ENCODE measurements at places on chromosomes 16 and 17.
A peak's percentile ranks its signal among the peaks of the same experiment; 100 is the strongest.

DNA sequence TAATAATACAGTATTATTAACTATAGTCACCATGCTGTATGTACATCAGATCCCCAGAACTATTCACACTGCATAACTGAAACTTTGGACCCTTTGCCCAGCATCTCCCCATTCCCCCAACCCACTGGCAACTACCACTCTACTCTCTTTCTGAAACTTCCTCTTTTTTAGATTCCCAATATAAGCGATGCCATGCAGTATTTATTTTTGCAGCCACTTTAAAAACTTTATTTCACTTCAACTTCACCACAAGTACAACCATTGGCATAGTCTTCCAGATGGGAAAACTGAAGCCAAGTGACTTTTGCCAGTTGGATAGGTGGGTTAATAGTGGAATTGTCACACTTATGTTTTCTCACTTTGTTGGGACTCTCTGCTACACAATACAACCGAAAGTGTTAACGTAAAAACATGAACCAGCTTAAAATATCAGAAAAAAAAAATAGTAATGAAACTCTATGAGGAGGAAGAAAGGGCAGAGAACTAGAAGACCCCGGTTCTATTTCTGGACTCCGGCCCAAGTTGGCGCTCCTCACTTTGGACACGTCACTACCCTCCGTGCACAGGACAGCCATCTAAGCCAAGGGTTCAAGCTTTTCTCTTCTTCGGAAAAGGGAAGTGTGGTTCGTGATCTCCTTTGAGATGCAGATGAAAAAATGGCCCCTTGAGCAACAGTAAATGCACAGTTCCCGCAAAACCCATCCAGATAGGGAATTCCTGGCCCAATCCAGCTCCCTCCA, 743 bp downstream of the SHCBP1 start:
- no peak for DNase-seq

DNA sequence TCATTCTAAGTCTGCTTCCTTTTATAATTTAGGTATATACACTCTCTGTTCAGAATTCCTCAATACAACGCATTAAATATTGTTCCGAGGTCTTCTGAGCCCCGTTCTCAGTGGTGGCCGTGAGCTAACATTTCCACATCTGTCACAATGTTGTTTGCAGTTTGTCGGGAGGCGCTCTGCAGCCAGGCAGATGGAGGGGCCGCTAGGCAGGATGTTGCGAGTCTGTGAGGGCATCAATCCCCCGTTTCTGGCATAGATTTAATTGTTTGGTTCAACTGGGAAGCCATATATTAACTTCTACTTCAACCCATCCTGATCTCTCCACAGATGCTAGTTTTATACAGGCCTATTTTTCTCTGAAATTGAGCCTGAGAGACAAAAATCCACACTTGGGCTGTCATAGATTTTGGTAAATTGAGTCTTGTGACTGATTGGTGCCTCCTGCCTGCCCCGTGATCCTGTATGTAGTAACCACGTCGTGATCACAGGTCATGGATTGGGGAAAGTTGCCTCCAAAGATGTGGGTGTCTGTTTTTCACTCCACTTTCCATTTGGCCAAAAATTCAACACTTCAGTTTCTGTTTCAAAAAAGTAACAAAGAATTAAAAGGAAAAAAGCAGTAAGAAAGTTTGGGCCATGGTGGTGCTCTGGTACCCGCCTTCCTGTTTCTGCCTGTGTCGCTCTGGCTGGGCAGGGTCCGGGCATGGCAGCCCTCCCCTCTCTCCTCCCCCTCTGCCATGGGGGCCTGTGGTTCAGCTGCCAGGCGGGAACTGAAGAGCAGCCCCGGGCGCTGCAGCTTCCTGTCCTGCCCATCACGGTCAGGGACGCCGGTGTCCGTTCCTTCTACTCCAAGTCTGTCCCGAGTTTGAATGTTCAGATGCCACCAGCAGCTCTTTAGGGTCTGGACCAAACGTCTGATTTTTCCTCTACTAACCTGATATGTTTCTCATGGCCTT, 41.5 kb downstream of the RPTOR start:
- peak; percentile 63 for DNase-seq

- DNase-seq, result no peak
Measured at GRCh38 chr17:8611619-8612298, 18.8 kb downstream of the MYH10 start.

DNA sequence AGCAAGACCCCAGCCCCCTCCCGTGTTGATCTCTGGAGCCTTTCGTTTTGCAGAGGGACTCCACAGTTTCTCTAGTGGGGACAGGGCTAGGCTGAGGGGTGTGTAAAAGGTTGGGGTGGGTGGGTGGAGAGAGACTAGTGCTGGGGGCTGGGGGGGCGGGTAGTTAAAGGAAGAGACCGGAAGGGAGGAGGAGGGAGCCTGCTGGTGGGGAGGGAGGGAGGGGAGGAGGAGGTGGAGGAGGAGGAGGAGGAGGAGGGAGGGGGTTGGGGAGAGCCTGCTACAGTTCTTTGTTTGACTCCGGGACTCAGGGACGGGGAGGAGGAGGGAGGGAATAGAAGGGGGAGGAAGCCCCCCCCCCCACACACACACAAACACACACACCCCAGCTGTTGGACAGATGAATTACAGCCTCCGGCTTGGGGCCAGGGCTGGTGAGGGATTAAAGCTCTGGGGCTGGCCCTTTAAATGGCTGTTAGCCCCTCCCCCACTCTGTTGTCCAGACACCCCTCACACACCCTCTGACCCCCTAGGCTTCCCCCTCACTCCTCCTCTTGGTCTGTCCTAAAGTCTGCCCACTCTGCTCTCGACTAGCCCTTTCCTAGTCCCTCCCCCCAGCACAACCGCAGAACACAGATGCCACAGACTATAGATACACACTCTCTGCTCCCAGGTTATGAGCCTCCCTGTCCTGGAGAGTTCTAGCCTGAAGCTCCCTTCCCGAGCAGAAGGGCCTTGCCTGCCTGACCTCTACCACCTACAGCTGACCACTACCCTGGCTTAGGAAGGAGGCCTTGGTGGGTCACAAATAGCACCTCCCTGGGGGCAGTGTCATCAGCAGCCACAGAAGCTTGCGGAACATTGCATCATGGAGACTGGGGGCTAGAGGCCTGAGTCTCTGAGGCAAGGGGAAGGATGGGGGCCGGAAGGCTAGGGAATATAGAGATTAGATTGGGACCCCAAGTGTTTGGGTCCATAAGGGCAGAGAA, 4.4 kb downstream of the KDM6B start:
- DNase-seq, result peak; percentile 83

GRCh38 chr17:66276328-66276937, 26.0 kb upstream of the PRKCA start:
- DNase-seq, result no peak

GRCh38 chr17:71292006-71292405, 828.8 kb upstream of the SOX9 start:
- DNase-seq, result no peak

DNA sequence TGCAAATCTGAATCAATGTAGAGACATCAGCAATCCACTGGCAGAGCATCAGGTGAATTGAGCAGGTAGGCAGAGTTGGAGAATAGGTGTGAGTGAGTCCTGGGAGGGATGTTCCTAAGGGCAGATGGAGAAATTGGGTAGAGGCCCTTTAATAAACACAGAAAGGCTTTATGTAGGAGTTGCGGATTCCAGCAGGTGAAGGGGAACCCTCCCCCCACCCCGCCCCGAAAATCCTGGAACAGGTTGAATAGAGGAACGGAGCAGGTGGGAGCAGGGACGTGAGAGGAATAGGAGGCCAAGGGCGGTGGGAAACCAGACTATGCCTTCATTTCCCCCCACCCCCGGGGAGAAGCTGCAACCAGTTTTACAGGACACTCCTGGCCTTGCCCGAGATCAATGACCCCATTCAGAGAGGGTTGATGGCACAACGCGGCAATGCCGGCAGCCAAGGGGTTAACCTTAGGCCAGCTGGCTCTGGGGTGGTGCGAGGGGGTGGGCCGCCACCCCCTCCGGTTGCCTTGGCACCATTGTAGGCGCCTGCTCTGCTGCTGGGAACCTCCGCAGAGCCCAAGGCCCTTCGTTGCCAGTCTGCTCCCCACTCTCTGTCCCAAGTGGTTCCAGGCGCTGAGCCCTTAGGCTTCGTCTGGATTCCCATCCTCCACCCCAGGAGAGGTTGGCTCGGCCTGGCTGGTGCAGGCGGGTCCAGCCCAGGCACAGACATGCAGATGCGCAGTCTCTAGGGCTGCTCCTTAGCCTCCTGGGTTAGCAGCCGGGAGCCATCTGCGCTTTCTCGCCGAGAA, 814 bp upstream of the RUNDC3A start:
- DNase-seq, result peak; percentile 94

DNA sequence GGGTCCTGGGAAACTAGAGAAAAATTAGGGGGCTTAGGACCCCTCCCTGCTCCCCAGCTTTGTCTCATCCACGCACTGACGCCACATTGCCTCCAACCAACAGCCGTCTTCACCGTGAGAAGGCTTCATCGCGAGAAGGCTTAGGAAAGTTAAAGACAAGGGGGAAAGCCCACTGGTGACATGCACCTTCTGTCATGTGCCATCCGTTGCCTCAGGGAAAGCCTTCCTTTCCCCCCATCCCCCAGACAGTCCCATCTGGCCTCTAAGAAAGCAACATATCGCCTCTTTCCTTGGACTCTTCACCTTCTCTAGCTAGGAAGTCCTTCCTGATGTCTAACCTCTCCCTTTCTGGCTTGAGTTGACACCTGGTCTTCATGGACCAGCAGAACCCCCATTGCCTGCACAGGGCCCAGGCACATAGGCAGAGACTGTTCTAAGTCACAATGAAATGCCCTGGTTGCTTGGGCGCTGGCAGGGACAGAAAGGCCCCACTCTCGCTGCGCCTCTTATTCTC, 2.1 kb downstream of the FOXN1 start:
- DNase-seq, result no peak

- peak; percentile 87 for DNase-seq
Measured at GRCh38 chr16:56332464-56333079, 92.8 kb downstream of the AMFR start.

- no peak for DNase-seq
Measured at GRCh38 chr17:75739801-75740200, 18.5 kb downstream of the ITGB4 start.

DNA sequence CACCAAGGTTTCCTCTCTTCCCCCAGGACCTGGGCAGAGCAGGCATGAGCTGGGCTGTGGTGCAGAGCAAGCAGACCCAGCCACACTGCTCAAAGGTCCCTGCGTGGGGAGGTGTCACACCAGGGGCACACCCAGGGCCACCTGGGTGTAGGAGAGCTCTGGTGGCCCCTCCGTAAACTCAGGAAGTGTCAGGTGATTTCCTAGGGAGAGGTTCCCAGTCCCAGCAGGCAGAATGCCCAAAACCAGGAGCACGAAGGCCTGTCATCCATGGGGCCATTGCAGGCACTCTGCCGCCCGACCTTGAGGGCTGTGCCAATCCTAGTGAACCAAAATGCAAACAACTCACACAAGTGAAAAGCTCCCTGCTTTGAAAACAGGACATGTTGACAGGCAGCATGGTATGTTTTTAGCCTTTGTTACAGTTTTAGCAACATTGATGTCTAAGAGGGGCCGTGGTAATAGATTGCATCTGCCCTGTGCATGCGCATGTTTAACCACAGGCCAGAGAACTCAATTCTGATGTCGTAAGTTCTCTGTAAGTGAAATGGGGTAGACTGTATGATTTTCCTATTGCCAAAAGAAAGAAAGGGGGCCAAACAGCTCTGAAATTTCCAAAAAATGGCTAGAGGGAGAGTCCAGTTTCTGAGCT, 21.3 kb downstream of the CIBAR2 start:
- peak; percentile 53 for DNase-seq

- DNase-seq, result no peak
Measured at GRCh38 chr16:55367866-55368603, 44.0 kb downstream of the IRX6 start.

DNA sequence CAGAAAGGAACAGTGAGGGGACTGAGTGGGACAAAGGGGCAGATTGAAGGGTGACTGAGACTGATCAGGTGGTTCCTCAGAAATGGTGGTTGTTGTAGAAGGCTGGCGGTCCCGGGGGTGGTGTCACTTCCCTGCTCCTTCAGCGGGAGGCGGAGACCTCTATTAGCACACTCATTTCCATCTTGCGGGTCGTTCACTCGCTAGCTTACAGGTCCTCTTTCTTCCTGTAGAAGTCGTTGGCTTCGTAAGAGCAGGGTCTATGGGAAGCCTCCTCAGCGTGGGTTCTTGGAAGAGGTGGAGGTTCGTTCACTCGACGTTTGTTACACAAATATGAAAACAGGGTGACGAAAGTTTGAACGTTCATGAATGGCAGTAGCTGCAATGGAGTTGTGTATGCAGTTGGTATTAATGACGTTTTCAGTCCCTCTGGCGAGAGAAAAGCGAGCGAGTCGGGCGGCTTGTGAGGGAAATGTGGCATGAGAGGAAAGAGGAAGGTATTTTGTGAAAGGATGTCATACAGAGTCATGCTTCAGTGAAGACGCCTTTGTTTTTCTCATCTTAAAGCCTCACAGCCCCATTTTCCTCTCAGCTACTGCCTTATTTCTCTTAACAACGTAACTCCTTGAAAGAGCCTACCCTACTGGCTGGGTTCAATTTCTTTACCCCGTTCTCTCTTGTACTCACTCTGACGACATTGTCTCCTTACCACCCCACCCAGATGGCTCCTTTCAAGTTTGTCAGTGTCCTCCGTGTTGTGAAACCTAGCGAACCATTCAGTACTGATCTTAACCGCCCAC, 667 bp downstream of the EFCAB13 start:
- no peak for DNase-seq

GRCh38 chr16:52436339-52437276, 110.3 kb downstream of the TOX3 start:
- no peak for DNase-seq

GRCh38 chr17:17151962-17152361, 54.2 kb downstream of the PLD6 start:
- DNase-seq, result no peak

- DNase-seq, result peak; percentile 84
Measured at GRCh38 chr16:28326881-28327610, 34.7 kb downstream of the SBK1 start.

DNA sequence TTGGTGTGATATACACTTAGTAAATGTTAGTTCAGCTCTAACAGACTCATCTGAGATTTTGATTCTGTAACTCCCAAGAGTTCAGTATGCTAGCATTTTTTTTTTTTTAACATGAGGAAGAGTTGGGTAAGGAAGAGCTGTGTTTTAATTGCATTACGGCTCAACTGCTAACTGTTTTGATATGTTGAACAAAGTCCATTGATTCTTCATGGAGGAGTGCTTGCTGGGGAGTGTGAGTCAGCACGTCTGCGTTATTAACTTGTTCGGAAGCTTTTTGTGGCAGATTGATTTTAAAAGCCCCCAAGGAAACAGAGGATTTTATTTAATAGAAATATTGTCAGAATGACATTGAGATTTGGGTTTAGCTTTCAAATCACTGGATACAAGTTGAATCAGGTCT, 45.8 kb downstream of the PITPNC1 start:
- no peak for DNase-seq

- no peak for DNase-seq
Measured at GRCh38 chr16:87471278-87472141, 21.3 kb downstream of the ZCCHC14 start.

GRCh38 chr16:68289621-68290329, 21.0 kb downstream of the SLC7A6OS start:
- no peak for DNase-seq

Data from H7 (cell line).